Hematopoietic multipotent progenitor cell treated with erythropoietin and hydrocortisone succinate and interleukin-3 and kit ligand, for 4 days (in vitro differentiated cells): ENCODE measurements at places on chromosomes 2 and 18.

DNA sequence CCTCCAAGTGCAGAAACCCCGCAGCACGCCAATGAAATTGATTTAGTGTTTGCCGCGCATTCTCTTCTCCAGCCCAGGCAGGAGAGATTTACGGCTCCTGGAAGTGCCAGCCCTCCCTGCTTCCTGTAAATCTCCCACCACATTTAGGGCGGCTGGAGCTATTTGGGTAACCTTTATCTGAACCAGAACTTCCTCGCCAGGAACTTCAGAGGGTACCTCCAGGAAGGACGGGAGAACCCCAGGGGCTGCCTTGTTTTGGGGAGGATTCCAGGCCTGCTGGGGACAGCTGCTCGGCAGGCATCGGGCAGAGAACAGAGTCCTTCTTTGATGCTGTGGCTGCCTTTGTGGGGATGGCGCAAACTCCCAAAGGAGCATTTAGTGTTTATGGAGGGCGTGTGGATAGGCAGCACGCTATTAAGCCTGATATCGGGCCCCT lies 122.0 kb upstream of the MYCN start:
- DNase-seq = peak; percentile 67

DNA sequence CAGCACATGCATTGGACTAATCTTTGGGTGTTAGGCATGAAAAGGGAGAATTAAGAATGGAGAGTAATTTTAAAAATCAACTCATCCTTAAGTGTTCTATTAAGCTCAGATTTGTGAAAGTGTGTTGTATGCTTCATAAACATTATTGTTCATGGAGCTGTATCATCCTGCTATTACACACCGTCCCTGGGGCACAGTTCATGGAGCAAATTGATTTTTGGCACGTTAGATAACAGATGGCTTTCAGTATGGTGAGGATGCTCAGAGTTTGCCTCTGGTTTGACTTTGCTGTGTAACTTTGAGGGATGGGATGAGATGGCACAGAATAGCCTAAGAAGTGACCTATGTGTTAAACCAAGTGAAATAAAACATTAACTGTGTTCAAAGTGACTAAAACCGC lies 97.1 kb downstream of the MGAT5 start:
- no peak for DNase-seq

DNA sequence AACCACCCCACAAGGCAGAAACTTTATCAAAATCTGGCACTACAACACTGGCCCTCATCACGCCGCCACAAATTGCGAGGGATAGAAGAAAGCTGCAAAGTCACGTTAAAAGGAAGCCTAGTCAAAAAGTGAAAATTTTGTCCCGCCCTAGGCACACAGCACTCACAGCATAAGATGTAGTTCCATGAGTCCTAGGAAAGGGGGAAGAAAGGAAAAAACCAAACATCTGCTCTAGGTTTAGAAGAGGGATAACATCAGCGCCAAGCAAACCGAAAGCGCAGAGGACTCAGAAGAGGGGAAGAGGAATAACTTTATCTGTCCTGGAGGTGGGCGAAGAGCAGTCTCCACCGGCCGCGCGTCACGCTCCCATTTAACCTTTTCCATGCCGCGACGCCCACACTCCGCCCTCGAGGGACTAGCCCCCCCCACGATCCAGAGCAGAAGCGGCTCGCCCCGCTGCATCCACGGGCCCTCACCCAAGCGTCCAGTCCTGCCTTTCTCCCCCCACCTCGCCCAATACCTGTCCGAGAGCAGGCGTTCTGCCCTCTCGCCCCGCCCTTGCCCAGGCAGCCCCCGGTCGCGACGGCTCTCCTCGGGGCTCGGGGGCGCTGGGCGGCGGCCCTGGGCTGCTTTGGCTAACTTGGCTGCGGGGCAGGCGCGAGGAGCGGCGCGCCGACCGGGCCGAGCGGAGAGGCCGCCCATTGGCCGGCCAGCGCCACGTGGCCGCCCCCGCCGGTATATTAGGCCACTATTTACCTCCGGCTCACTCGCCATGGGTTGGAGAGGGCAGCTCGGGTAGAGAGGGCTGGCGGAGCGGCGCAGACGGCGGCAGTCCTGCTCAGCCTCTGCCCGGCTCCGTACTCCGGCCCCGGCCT lies at the start of gene HOXD1:
Gene HOXD1, plus strand, starts transcription at position 770 of the 875 bp plus-strand sequence. CDS start 134 bp downstream, outside the sequence.
- DNase-seq = no peak

DNA sequence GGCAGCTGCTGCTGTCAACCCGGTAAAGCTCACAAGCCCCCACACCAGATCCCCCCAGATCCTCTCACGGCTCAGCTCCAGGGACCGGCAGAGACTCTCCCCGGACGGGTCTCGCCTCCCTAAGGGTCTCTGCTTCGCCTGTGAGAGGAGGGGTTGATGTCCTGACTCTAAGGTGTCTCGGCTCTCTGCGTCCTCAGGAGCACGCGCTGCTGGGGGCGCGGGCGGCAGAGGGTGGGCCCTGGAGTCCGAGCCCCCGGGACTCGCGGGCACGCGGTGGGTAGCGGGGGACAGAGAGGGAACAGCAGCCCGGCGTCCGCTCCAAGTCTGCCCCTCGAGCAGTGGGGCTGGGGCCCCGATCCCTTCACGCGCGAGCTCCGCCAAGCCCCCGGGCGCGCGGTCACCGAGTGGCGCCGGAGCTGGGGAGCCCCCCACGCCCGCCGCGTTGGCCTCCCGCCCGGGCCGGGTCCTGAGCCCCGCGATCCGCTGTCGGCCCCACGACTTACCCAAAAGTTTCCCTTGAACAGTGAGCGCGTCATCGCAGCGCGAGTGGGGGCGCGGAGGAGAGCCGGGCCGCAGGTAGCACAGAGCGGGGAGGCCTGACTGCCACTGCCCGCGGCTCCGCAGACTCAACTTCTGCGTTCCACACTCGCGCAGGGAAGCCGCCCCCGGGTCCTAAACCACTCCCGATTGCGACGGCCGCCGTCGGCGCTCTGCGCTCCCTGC lies at the start of gene PSTPIP2:
Gene PSTPIP2, minus strand, starts transcription at position 608 of the 723 bp plus-strand sequence. Its CDS starts 72 bp downstream, at position 536.
- DNase-seq = peak; percentile 91

DNA sequence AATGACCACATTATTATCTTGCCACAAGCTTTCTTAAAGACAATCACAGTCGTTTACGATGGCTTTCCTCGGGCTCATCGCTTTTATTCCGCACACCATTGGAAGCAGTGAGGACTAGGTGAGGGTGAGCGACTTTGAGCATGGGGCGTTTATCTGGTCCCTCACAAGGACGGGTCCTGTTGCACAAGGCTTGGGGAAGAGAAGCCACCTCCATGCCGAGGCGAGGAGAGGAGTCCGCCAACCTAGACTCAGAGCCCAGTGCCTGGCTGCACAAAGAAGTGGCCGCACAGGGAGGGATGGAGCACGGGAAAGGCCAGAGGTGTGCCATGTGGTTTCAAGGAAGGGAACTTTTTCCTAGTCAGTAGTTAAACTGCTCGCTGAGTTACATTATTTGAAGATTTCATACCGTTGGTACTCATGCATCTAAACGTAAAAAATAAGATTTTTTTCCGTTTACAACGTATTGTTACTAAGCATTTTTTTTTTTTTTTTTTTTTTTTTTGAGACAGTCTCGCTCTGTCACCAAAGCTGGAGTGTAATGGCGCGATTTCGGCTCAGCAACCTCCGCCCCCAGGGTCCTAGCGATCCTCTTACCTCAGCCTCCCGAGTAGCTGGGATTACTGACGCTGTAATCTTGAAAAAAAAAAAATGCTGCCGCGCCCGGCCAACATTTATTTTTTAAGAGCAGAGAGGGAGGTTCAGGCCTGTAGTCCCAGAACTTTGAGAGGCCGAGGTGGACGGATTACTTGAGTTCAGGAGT lies 849 bp upstream of the CYP27C1 start:
- peak; percentile 28 for DNase-seq

- peak; percentile 20 for DNase-seq
Measured at GRCh38 chr2:15688924-15689568, 97.4 kb downstream of the DDX1 start.

- peak; percentile 35 for DNase-seq
Measured at GRCh38 chr18:11570769-11571412, 38.5 kb upstream of the SLC35G4 start.

DNA sequence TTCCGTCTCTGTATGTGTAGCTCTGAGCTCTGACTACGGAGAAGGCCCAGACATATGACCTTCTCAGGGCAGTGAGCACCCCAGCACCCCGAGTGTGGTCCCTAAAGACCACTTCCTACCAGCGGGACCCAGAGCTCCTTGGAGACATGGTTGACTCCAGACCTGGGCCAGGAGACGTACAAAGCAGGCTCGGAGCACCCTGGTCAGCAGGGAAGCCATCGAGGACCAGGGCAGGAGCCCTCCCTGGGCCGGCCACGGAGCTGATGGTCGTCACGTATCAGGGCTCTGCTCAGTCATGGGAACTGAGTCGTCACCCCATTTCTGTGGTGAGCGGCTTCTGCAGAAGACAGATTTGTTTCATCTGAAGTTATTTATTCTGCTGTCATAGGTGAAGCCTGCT lies 12.8 kb upstream of the NEU4 start:
- no peak for DNase-seq

DNA sequence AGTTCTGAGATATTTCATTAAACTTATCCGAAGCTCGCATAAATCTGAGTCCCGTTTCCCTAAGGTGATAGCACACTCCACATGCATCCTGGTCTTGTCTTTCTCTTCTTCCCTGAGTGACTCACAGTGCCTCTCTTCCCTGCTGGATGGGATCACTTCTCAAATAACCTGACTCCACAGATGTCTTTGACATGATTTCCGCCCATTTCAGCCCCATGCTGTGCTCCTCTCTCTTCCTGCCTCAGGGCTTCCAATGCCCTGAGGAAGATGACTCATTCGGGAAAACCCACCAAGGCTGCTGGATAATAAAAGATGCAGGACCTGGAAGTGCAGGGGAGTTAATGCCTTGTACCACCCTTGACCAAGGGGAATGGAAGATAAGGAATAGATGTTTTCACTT lies 441.7 kb upstream of the SOX11 start:
- no peak for DNase-seq

DNA sequence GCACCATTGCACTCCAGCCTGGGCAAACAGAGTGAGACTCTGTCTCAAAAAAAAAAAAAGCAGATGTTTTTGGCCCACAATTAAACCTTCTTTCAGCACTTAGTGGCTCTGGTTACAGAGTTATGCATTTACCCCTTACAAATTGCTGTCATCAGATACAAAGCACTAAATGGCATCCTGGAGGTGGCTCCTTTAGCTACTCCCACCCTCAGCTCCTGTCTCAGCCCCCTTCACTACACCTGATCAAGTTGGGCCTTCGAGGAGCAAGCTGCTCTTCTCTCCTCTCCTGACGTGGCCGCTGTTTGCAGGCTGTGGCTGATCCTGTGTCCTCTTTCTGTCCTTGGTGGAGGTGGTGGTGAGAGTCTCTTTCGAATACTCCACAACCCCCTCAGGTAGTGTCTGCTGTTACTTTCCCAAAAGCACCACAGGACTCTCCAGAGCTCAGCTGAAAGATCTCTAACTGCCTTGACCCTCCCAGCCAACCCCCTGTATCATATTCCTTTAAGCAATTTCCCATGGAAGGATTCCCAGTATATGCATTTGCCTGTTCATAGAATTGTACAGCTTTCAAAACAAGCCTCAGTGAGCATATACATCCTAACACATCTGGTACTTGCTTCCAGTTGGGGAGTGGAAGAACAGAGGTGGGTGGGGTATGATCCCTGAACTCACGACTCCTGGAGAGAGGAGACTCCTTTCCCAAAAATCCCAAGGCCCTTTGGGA lies 285.9 kb downstream of the CLIP4 start:
- no peak for DNase-seq

- DNase-seq = no peak
Measured at GRCh38 chr2:72940786-72941185, 23.5 kb downstream of the EMX1 start.

DNA sequence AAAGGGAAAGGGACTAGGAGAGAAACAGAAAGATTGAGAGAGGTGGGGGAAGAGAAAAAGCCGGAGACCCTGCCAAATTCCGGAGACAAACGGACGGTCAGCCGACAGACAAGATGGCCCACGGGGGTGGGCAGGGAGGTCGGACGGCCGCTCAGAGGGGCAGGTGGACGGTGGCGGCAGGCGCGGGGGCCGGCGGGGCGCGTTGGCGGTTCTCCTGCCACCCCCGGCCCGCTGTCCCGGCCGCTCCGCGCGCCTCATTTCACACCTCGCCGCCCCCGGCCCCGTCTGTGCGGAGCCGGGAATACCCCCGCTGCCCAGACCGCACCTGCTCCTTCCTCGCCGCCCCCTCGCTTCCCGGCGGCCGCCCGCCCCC lies 935 bp downstream of the SLC30A3 start:
- no peak for DNase-seq

GRCh38 chr2:30472326-30472725 lies 25.3 kb downstream of the LCLAT1 start:
- peak; percentile 49 for DNase-seq

- no peak for DNase-seq
Measured at GRCh38 chr2:72183016-72183415, 35.4 kb upstream of the CYP26B1 start.

- DNase-seq = no peak
Measured at GRCh38 chr2:15031745-15032240, 399.3 kb downstream of the LRATD1 start.

GRCh38 chr2:221999717-222000116 lies 299.1 kb downstream of the PAX3 start:
- peak; percentile 14 for DNase-seq

GRCh38 chr2:106126295-106126694 lies 67.8 kb downstream of the UXS1 start:
- DNase-seq = no peak
